Activated naive CD8-positive, alpha-beta T cell treated with anti-CD3 and anti-CD28 coated beads, Interleukin-2, amount 10 ng/mL, durations not matched to agents 7 days and 5 days (primary cell): ENCODE measurements at places on chromosomes 7 and 10.

GRCh38 chr10:118953598-118954393, 75.7 kb upstream of the NANOS1 start:
- no peak for DNase-seq

DNA sequence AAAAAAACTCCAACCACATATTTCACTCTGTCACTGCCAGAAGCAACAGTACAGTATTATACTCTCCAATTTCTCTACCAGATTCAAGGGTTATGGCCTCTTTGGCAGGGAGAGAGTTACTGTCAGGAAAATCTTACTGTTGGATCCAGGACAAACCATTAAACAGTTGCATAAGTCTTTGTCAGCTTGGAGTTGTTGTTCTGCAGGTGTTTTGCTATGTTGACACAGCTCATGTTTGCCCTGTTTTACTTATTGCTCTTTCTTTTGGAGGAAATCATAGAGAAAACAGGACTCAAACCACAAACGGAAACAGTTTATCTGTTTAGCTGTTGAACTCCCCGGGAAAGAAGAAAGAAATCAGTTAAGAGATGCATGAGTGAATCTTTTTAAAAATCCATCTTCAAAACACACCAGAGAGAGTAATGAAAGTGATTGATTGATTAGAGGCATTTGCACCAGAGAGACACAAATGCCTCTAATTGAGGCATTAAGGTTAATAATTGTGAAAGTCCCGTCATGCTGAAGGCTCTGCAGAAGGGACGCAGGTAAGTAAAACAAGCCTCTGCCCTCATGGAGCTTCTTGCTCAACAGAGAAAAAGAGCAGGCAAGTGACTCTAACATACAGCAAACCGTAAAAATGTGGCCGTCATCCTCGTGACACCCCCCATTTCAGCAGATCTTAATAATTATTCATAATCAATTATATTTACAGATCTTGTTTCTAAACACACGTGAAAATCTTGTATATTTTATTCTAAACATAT, 38.7 kb upstream of the ARHGAP21 start:
- no peak for DNase-seq

- DNase-seq = no peak
Observed at GRCh38 chr7:127473409-127473808, 80.9 kb upstream of the ZNF800 start.

DNA sequence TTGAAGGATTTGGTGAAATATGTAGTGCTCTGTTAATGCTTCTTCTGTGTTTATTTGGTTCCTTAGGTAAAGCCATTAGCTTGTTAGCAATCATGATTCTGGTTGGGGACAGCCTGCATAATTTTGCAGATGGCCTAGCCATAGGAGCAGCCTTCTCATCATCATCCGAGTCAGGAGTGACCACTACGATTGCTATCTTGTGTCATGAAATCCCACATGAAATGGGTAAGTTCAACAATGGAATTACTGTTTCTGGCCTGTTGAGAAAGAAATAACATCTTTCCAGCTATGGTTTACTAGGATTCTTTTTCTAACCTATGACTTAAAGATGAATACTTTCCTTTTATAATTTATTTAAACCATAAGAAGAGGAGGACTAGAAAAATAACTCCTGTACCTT, 48.9 kb downstream of the SLC39A12 start:
- no peak for DNase-seq

DNA sequence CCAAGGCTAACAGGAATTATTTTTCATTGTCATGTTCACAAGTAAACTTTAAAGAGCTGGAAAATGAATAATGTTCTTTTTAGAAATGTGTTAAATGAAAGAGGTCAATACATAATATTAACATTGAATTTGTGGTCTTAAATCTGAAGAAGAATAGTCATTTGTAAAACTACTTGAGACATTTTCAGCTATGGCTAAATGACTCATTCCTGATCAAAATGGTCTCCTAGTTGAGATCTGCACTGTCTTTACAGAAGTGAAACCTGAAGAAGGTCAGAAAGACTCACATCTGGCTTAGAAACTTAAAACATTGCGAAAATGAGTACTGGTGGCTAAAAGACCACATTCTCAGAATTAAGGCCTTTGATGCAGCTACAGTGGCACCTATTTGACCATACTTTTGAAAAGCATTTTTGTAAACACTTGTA, 5.9 kb downstream of the PIK3CG start:
- DNase-seq = no peak

DNA sequence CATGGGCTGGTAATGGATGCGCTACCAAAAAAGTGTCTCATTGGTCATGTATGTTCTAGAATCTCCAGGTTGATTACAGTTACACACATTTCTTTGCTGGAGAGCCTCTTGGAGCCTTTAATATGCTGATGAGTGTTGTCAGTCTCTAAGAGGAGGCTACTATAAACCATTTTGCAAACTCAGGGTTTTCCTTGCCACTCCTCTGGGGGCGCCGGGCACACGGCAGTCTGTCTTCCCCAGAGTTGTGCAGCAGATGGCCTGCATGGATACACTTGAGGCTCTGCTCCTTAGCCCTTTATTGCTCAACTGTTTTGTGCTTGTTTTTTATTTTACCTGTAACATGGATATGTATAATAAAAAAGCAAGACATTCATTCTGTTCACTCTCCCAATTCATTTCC, 196.5 kb downstream of the ACTR3B start:
- DNase-seq = no peak

- DNase-seq = peak; percentile 50
Observed at GRCh38 chr7:5421714-5422395, 1.8 kb downstream of the TNRC18 start.

DNA sequence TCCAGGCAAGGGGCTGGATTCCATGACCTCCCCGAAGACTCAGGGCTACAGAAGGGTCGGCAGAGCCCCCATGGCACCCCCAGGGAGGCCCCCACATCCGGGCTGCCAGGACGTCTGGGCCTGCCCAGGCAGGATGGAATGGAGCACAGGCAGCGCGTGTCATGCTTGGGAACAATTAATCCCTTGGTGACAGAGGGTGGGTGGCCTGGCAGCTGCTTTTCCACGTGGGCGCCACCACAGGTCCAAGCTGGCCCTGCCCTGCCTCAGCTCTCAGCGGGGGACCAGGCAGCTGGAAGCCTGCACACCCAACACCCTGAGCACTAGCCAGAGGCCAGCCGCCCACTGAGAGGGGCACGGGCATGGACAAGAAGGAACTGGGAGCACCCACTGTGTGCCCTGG, 11.4 kb downstream of the ELN start:
- no peak for DNase-seq

- DNase-seq = no peak
Observed at GRCh38 chr7:19089797-19090196, 27.6 kb downstream of the TWIST1 start.

DNA sequence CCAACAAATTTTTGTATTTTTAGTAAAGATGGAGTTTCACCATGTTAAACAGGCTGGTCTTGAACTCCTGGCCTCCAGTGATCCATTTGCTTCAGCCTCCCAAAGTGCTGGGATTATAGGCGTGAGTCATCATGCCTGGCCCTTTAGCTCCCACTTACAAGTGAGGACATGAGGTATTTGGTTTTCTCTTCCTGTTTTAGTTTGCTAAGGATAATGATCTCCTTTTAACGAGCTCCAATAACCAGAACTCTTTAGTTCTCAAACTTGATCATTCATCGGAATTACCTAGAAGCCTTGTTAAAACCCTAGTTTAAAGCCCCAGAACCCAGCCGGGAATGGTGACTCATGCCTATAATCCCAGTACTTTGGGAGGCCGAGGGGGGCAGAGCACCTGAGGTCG, 481.4 kb downstream of the TYW1 start:
- DNase-seq = no peak

- DNase-seq = no peak
Observed at GRCh38 chr10:91653219-91653870, 20.5 kb upstream of the PPP1R3C start.

DNA sequence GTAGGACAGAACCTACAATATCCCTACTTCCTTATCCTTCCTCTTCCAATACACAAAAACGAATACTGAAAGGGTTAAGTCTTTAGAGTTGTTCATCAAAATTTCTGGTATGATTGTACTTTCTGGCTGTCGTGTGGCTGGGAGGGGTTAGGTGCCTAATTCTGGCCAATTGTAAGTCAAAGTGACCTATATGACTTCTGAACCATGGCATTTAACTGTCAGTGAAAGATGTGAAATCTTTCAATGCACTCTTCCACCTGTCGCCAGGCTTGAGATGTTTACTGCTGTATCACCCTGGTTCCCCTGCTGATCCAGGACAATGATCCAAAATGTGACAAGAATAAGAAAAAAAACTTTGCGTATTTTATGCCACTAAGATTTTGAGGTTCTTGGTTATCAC, 20.8 kb downstream of the EPC1 start:
- DNase-seq = no peak

DNA sequence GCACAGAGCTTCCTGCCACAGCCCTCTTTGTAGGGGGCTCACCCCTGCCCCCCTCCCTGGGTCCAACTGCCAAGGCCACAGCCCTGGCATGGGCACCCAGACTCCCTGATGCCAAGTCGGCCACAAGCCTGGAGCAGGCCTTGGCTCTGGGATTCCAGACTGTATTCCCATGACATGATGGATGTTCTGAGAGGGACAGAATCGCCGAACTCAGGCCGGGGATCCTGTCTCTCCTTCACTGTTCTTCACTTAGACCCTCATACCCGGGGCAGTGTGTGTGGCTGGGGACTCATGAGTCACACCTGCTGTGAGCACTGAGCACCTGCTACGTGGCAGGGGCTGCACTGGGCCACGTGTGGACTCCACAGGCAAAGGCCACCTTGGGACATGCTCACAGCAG, 7.9 kb downstream of the CALML5 start:
- DNase-seq = no peak

DNA sequence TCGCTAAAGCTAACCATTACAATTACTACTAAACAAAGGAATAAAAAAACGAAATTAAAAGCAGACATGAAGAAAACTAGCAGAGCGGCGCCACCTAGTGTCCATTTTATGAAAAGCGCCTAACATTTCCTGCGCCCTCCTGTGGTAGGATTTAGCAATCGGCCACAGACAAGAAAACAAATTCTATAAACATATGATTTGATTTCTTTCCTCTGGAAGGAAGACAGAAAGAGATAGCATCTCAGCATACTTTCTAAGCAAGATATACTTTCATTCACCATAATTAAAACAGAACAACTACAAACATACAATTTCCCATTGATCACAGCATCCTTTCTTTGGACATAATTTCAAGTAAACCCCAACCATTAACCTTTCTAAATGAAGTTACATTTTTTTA, 337.7 kb upstream of the NPVF start:
- DNase-seq = peak; percentile 61

DNA sequence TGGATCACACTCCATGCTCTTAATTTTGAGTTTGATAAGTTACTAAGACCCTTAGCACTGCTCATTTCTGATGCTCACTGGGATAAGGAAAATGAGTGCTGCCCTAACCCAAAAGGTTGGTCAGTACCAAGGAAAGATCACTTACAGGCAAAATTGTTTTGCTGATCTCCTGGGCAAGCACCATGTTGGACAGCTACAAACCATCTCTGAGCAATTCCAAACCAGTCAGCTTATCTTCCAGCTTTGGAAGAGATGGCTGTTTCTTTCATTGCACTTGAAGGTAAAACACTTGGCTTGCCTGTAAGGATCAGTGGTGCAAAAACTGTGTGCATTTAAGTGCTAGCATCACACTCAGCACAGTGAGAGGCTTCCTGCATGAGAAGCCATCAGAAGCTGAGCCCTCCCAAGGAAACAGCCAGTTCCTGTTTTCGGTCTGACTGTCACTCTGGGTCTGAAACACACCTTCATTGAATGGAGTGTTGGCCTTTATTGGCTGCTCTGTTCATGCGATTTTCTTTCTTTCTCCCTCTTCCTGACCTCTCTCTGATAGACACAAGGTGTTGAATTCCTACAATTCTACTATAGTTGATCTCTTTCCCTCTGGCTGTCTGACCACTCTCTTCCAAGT, 126.4 kb upstream of the GHITM start:
- no peak for DNase-seq

DNA sequence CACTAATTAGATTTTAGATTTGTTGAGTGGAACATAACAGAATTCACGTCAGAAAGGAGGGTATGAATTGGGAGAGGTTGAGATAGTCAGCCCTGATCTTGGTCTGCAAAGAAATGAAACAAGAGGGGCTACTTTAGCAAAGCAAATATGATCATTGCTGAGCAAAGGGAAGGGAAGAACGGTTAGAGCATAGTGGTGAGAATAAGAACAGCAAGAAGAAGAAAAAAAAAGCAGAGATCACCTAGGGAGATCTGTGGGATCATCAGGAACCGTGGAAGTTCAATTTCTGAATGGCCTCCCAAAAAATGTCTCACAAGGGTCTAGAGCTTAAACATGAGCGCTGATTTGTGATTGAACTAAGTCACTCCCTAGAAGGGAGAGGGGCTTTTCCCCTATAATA, 156.1 kb downstream of the DGKI start:
- no peak for DNase-seq

DNA sequence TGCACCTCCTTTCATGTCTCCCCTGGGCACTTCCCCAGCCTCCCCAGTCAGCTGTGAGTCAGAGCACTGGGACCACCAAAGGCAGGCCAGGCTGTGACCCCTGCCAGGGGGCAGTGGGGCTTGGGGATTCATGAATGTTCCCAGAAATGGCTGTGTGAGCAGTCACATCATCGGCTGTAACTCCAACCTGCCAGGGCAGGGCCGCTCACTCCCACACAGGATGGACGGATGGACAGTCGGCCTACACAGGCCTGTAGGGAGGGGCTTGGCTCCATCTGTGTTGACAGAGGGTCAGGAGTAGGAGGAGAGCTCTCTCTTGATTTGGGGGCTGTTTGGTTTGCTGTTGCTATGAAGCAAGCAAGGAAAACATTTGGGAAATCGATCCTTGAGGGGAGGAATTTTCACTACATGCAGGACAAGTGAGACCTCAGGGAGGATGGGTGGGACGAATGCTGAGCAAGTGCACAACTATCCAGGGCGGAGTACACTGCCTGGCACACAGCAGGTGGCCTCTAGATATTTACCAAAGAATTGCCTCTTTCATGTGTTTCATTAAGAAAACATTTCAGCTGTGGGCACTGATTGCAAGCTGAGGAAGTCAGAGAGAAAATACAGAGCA, 2.9 kb upstream of the IGFBP1 start:
- DNase-seq = no peak

DNA sequence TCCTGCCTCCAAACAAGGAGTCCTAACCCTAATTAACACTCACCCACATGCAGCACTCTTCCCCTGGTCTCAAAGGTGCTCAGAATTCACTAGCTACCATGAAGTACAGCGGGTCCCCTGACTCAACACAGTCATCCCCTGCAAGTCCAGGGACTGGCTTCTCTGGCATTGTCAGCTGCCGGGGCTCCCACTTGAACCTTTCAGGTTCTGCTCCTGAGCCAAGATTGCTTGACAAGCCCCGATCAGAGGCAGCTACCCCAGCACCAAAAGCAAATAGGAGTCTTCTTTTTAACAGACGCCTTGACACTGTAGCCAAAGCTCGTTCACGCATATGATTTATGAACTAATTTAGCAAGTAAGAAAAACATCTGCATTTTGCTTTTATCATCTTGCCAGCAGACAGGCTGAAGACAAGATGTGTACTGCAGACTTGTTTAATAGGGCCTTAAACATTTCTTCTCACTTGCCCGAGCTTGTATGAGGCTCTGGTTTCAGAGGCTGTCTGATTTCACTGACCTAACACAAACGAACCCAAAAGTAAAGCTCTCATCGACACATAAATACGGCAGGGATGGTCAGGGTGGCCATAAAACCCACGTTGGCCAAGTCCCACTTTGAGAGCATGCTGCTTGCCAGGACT, 67.6 kb upstream of the ADAM12 start:
- no peak for DNase-seq
